ENCODE measurements at places on chromosomes 11 and 22.

DNA sequence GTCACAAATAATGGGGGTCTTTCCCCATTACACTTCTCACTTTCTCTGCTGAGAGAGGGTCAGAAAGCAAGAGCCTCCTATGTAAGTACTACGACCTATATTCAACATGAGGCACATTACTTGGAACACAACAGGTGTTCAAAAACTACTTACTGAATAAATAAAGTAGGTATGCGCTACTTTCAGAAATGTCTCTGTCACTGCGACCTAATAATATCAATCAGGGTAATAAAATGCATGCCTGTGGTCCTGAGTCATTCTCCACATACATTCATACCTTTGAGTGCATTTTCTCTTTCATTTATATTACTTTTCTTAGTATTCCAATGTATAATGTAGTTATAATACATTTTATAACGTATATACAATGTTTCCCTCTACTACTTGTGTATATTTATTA is 838.9 kb downstream of the DLG2 start:
- DNase-seq = no peak

GRCh38 chr11:107549253-107549953 is 16.1 kb downstream of the ALKBH8 start:
- DNase-seq = peak; percentile 57

- no peak for DNase-seq
Measured at GRCh38 chr11:67469508-67469811, 409 bp upstream of the TMEM134 start.

- no peak for DNase-seq
Measured at GRCh38 chr11:1754376-1755150, 4.2 kb upstream of the IFITM10 start.

Data from GM03348 (cell line).